ENCODE measurements at places on chromosomes 3 and 15.
A peak's percentile ranks its signal among the peaks of the same experiment; 100 is the strongest.

DNA sequence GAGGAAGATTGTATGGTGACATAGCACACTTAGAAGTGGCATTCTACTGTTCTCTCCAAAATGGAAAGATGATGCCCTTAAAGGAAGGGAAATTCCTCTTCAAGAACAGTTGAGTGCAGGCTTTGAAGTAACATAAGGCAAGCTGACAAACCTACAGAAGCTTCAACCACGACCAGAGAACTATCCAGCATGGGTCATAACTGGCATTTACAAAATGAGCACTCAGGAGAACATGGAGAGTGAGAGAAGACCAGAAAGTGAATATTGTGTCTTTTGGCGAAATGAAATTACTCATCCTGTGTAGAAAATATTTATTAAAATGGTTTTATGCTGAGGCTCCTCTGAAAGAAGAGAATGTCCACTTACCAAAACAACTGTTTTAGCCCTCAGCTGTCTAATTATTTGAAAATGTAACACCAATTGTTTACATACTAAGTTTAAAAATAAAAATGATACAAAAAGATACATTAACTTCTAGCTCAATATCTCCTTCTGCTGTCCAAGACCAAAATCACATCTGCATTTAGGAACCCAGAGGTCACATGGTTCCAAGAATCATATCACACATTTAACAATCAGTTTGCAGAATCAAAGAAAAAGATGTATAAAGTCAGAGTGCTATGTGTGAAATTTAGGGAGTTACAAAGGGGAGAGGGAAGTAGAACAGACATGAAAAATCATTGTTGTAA is 216.9 kb downstream of the ATP8B4 start:
- no peak for DNase-seq

- no peak for DNase-seq
Measured at GRCh38 chr3:119580067-119580760, 922 bp downstream of the ADPRH start.

DNA sequence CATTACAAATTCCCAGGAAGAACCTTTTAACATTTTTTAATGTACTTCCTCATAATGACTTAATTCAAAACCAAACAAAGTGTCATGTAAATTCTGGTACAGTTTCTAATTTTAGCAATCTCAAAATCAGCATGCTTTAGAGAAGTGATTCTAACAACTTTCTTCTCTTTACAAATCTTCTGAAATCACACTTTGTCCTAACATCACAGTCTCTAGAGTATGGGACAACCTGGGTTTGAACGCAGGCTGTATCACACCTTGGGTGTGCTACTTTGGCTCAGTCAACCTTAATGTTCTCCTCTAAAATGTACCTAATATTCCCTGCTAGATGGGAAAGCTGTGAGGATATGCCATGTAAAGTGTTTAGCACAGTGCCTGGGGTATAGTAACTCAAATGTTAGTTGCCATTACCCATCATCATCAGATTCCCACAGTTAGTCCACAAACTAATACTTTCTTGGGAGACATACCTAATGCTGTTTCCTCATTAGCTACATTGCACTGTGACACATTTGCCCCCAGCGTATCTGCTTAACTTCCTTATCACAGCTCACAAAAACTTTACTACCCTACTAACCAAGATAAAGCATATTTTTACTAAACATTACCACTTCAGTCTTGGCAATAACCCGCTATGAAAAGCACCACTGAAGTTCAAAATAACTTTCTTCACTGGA is 3.1 kb downstream of the TSPAN3 start:
- DNase-seq: no peak

DNA sequence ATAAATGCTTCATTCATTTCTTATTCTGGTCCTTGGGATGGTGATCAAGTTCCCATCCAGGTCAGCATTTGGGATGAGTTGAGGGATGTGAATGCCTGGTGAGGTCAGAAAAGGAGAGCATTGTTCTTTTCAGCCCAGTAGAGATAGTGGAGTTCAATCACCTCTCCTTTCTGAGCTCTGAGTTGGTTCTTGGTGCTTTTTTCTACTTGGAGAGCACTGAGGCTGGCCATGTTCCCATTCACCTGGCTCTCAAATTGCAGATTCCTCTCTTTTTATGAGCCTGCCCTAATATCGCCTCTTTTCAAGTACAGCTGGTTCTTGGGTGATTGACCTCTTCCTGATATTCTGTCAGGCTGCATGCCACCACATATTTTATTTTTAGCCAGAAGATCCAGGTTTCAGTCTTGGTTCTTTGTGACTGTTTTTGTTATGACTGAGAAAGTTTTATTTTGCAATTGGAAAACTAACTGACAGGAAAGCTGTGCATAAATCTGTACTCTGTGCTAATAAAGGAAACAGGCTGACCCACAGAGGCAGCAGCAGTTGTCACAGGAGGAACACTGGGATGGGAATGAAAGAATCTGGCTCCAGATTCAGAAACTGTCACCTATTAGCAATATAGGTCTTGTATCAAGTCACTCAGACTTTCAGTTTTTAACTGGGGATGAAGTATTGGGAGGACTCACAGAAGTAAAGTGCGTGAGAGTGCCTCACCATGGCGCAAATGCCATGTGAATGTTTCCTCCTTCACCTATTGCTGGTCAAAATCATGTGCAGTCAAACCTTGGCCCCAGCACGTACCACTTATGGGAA is 10.7 kb downstream of the AQP9 start:
- no peak for DNase-seq

GRCh38 chr3:134298249-134298648 is 47.6 kb upstream of the RYK start:
- DNase-seq: no peak

GRCh38 chr3:119340014-119340413 is 45.8 kb downstream of the ARHGAP31 start:
- DNase-seq: no peak

DNA sequence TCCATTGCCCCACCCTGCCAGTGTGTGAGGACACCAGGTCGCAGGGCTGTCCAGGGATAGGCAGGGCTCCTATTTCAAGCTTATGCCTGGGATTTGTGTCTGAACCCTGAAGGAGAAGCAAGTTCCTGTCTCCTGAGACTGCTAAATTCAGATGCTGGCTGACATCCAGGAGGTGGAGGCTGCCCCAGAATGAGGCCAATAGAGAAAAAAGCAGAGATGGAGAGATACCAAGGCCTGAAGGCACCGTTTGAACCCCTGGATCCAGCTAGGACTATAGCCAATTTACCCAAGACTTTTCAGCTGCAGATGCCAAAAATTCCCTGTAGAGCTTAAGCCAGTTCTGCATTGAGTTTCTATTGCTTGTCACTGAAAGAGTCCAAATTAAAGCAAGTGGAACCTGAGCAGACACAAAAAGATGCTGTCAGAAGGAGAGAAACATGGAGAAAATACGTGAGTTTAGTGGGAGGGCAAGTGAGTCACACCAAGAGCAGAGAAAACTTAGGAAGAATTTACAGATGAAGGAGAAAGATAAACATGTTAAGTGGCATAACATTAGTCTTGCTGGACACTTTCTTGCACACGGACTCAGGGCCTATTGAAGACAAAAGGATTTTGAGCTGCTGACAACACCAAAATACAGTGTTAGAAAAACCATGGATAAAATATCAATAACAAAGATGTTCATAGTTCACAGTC is 148.6 kb downstream of the CNTN3 start:
- DNase-seq: no peak

GRCh38 chr15:61671736-61672135 is 388.5 kb downstream of the VPS13C start:
- no peak for DNase-seq

- DNase-seq: no peak
Measured at GRCh38 chr15:31296646-31297574, 29.7 kb upstream of the KLF13 start.

- peak; percentile 51 for DNase-seq
Measured at GRCh38 chr3:39025222-39025970, 26.3 kb downstream of the SCN11A start.

DNA sequence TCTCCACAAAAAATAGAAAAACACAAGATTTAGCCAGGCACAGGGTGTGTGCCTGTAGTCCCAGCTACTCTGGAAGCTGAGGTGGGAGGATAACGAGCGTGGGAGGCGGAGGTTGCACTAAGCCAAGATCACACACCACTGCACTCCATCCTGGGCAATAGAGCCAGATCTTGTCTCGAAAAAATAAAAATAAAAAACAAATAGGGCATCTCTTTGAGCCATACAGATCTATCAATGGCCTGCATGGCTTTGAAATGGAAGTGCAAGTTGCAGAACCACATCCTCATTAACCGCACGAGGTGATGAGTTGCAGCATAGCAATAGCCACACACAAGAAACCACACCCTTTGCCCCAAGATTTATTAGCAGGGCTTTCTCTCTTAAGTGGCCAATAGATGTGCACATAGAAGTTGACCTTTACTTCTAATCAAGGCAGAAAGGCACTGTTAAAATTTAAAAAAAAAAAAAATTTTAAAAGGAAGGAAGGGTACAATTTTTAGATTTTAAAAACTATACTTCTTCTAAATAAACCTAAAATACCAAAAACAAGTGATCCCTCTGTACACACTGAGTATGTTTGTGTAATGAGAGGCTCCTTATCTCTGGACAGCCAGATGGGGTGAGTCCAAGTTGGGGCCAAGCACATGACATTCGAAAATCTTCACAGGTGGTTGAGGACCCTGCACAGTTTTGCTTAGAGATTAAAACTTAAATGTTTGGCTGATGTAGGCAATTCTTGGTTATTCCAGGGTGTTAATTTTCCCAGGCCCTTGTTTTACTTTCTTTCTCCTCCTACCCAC is 53.4 kb downstream of the FILIP1L start:
- no peak for DNase-seq

DNA sequence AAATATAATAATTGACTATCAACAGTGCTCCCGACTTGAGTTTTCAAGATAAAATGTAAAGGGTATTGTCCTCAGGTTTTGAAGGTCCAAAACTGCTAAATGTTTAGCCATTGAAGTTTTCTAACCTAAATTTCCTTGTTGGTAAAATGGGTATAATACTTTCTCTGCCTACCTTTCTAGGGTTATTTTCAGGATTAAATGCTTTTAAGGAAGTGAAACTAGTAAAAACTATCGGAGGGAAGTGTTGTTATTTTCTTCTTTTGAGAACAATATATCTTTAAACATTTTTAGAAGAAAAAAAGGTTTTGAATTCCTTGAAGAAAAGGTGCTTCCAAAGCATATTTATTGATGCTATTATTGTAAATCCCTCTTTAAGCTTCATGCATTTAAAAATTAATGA is 67.3 kb downstream of the FILIP1L start:
- DNase-seq: no peak

DNA sequence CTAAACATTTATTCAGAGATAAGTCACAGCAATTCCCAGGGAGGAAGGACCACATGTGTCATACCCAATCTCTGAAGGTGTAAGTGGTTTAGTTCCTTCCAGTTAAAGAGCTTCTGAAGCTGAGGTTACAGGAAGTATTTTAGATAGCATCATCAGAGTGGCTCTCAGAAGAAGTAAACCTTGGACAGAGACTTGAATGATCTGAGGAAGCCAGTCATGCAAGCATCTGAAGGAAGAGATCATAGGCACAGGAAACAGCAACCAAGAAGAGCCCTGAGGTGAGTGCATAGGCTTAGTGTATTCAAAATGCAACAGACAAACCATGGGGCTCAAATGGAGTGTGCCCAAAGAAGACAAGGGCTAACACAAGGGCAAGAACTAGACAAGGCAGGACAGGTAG is 210.3 kb downstream of the ULK4 start:
- DNase-seq: no peak

DNA sequence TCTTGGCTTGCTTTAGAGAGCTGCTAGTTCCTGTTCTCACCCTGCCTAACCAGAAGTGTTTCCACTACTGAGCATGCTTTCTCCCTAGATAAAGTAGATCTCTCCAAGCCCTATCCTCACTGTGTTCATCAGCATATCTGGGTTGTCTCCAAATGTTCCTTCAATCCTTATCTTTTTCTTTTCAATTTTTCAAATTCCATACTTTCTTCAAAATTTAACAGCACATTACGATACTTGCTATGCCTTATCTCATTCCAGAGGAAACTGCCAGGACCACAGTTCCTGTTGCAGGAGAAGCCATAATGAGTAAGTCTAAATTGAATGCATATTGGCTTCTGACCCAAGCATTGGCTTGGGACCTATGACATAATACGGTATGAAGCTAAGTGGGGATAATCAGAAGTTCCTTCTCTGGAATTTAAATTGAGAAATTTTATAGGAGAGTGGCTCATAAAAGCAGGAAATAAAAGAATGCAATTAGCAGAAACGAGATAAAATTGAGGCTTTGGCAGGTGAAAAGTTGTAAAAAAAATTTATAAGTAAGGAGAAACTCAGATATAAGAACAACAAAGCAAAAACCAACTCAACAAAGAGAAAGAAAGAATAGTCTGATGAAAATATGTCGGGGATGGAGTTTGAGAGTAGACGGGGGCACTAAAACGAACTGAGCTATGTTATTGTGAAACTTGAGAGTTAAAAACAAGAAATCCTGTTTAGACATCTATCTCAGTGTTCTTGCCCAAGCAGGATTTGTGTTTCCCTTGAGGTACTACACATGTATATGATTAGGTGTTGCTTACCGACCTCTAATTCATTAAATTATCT is 631.7 kb upstream of the CCDC54 start:
- DNase-seq: no peak

DNA sequence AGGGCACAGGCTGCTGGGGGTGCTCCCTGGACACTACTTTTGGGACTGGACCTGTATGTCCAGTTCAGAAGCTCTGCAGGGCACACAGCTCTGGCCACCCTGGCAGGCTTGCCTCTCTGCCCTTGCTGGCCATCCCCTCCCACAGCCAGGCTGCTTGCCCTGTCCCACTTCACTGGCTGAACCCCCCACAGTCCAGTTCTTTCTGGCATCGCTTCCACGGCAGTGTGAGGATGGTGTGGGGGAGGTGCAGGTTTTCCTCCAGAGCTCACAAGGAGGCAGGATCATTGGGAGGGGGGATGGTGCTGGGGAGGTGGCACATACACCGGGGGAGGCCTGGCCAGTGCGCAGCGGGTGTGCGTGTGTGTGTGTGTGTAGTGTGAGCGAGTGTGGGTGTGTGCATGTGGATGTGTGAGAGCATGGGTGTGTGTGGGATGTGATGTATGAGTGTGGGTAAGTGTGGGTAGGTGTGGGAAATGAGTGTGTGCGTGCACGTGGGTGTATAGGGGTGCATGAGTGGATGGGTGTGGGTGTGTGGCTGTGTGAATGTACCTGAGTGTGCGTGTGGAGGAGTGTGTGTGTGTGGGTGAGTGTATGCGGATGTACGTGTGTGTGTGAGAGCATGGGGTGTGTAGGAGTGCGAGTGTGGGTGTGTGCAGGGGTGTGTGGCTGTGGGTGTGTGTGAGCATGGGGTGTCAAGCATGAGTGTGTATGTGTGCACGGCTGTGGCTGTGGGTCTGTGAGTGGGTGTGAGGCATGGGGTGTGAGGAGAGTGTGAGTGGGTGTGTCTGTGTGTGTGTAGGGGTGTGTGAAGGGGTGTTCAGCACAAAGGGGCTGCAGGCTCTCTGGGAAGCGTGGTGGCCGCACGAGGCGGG is 155.2 kb downstream of the NSMCE3 start:
- DNase-seq: no peak
